Body of pancreas (tissue), 4 donors: ENCODE measurements at places on chromosomes 11 and 22. TPM values are rescaled to one million over a fixed set of nuclear protein-coding genes. Genes with fewer than 3 reads are reported as not detected.
A peak's percentile ranks its signal among the peaks of the same experiment; 100 is the strongest.

Gene SLC1A2
- 73.7 TPM for total RNA-seq

GRCh38 chr22:19659805-19660345, 54.4 kb upstream of the SEPTIN5 start:
- DNase-seq, result no peak

Gene CCDC116
- total RNA-seq, result not detected

- no peak for DNase-seq
Measured at GRCh38 chr11:98455500-98456307, 565.0 kb upstream of the CNTN5 start.

DNA sequence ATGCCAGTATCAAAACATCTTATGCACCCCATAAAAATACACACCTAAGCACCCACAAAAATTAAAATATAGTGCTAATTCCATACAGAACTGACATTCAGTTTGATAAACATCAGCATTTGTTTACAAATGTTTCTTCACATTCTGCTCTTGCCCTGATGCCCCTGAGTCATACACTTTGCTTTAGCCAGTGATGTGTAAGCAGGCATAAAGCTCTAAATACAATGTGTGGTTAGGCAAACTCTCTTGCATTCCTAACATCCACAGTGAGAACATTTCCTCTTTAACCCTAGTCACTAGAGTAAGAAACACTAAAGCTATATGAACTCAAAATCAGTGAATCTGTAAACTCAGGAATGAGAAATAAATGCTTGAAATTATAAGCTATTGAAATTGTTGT, 1060.7 kb downstream of the FAM181B start:
- DNase-seq, result no peak

Gene MPEG1
- 3.9 TPM for total RNA-seq

Gene GGTLC2
- not detected for total RNA-seq

- DNase-seq, result no peak
Measured at GRCh38 chr11:8392166-8392565, 128.5 kb upstream of the LMO1 start.

- peak; percentile 45 for DNase-seq
Measured at GRCh38 chr11:69654660-69655478, 13.9 kb downstream of the CCND1 start.

DNA sequence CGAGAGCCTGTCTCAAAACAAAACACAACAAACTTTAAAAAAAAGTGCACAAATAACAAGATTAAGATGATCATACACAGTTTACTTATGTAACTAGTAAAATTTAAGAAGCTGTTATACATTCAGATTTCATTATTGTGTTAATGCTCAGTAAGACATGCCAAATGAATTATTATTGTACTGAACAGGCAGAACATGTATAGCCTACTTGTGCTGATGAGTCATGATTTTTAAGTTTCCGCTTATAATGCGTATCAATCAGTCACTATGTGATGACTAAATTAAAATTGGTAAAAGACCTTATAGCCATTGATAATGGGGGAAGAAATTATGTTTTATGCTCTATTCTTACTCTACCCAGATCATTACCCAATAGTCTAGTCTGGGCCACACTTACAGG, 20.5 kb upstream of the EXPH5 start:
- DNase-seq, result no peak

Gene ASRGL1
- total RNA-seq, result 69.5 TPM

GRCh38 chr11:131829725-131830124, 459.3 kb downstream of the NTM start:
- no peak for DNase-seq

DNA sequence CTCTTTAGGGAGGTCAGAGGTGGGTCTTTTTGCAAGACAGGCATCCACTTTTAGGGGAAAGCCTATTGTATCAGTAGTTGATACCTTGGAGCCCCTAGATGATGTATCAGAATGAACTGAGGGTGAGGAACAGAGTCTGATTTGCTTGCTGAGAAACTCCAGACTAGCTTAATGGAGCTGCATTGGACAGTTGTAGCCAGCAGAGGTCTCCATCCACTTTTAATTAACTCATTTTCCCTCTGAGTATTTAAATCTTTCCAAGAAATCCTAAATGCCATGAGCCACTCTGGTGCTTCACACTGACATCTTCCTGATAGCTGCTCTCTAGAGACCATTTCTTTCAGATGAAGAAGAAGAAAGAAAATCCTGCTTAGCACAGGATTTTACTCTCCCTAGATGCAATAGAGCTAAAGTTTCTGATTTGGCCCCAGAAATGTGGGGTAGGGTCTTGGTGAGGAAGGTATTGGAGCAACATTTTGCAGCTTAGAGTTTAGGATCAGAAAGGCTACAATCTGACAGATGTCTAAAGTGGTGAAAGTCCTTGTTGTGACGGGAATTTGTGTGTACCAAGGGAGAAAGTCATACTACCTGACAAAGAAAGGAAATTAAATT, 38.0 kb downstream of the EXT2 start:
- DNase-seq, result peak; percentile 34
